CD4-positive, alpha-beta T cell treated with Interleukin-6 at 100 ng/mL for 8 hours (primary cell): ENCODE measurements at places on chromosomes 13 and 19.

DNA sequence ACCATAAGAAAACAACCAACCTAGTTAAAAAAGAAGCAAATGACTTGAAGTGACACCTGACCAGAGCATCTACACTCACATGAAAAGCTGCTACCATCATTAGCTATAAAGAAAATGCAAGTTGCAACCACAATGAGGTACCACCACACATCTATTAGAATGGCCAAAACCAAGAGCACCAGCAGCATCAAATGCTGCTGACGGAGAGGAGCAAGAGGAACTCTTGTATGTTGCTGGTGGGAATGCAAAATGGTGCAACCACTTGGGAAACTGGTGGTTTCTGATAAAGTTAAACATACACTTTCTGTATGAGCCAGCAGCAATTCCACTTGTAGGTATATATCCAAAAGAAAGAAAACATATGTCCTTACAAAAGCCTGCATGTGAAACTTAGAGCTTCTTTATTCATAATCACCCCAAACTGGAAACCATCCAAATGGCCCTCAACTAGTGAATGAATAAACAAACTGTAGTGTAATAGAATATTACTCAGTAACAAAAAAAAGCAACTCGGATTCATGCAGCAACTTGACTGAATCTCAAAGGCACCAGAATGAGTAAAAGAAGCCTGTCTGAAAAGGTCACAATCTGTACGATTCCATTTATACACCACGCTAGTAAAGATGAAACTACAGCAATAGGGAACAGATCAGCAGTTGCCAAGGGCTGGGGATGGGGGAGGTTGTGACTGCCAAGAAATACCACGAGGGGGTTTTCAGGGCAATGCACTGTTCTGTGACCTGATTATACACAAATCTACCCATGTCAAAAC lies 60.9 kb upstream of the RANBP3 start:
- DNase-seq: no peak

- DNase-seq: no peak
These were observed 24.6 kb downstream of the CAB39L start for GRCh38 chr13:49419276-49419675.

DNA sequence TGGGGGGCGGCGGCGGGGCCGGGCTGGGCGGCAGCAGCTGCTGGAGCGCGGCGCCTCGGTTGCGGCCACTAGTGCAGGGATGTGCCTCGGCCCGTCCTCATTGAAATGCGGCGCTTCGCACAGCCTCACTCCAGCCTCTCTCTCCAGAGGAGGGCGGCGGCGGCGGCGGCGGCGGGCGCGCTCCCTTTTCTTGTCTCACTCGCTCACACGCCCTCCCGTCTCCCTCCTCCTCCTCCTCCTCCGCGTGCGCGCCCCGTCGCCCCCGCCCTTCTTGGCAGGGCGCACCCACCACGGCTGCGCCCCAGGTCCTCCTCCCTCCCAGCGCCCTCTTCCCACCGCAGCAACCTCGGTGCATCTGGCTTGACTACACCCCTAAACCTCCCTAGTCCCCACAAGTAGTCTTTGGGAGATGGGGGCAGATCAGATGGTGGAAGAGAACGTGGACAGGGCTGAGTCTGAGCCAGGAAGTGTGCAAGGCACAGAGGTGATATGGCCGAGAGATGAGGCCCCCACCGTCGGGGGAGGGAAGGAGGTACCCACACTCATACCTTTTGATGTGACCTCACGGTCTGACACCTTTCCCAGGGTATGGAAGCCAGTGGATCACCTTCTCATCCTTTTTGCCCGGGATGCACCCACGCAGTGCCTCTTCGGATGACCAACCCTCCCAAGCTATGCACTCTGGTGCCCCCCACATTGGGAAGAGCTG lies at the start of gene DCLK1:
Gene DCLK1, minus strand, starts transcription at position 161 of the 709 bp plus-strand sequence.
- DNase-seq: no peak

- DNase-seq: no peak
These were observed 48.7 kb upstream of the ZNF835 start for GRCh38 chr19:56720281-56720680.

DNA sequence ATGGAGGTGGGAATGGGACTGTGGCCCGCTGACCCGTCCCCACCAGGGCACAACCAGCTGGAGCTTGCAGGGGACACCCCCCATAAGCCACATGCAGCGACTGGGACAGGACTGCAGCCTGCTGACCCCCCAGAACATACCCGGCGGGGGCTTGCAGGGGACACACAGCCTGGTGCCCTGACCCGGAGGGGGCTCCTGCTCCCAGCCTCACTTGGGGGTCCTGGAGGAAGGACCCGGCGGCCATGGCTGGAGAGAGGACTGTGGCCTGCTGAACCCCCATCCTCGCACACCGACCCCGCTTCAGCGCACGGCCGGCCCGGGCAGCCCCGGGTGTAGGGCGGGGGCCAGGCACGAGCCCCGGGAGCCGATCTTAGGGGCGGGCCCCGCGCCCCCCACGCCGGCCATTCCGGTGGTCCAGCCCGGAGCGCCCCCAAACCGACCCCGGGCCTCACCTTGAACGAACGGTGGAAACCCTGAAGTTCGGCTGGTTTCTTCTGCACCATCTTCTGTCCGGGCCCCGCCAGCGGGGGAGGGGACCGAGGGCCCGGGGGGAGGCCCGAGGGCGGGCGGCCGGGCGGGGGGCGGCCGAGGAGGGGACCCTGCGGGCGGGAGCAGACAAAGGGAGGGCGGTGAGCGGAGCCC lies 574 bp downstream of the MKNK2 start:
- no peak for DNase-seq

DNA sequence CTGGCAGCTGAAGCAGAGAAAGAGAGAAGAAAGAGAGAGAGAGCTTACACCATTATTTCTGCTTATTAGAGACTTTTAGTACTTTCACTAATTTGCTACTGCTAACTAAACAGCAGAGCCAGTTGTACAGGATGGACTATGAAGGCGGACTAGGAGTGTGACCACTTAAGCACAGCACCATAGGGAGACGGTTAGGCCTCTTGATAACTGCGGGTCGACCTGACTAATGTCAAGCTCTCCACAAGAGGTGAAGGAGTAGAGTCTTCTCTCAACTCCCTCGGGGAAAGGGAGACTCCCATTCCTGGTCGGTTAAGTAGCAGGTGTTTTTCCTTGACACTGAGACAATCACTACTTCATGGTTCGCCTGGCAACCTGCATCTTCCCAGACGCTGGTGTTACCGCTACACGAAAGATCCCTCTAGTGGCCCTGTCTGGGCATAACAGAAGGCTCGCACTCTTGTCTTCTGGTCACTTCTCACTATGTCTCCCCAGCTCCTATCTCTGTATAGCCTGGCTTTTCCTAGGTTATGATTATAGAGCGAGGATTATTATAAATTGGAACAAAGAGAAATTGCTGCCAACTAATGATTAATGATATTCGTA lies 5.3 kb upstream of the PSG7 start:
- DNase-seq: no peak

DNA sequence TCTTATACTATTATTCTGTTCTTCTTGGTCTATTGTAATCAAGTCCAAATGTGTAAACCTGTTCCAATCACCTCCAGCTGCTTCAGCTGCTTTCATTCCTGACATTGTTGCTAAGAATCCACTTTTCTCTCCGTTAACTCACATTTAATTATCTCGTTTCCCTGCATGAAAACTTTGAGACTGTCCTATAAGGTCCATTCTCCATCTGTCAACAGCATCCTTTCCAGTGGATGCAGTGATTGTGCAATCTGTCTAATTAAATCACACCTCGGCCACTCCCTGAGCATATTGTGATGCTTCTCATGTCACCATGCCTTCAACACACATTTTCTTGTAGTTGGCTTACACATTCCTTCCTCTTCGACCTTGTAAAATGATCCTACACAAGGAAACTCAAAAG lies 1626.9 kb upstream of the SLC10A2 start:
- no peak for DNase-seq

DNA sequence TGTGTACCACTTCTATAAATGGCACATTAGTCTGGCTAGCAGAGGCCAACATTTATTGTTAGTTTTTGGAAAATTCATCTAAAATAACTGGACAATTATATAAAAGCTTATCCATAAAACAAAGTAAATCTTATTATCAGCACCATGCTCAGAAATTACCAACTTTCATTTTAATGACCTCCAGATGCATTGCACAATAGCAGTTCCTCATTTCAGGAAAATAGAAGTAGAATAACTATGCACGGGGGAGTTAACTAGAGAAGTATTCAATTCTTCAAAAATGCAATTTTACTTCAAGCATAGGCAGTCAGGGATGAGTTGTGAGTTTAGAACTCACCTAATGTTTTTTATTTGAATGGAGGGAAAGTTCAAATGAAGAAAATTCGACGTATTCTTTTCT lies 1023.5 kb downstream of the PCDH17 start:
- no peak for DNase-seq

DNA sequence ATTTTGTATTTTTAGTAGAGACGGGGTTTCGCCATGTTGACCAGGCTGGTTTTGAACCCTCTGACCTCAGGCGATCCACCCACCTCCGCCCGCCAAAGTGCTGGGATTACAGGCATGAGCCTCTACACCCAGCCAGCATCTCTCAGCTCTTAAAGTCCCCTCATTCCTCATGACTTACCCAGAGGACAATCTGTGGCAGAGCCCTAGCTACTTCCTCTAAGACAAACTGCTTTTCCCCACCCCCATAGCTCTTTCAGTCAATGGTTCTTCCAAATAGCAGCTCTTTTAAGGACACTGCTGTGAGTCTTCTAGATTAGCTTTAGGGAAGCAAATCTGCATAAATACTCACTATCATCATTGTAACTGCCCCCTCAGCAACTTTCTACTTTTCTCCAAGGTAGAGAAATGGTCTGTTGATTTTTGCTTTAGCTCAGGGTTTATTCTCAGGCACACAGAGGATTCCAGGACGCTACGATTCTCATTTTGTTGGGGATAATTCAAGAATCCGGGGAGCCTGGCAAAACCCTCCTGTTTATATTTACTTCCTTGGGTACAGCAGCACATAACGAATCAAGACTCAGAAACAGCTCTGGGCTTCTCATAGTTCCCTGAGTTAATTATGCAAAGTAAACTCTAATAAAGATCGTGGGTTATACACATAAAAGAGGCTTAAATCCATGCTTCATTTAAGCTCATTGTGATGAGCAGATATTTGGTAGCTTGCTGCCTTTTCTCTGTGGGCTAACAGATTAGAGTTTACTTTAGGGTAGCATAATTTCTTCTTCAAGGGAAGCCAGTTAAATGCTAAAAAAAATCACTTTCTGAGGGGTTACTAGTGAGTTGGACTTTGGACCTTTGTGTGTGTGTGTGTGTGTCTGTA lies 357.4 kb downstream of the TDRD3 start:
- DNase-seq: no peak

DNA sequence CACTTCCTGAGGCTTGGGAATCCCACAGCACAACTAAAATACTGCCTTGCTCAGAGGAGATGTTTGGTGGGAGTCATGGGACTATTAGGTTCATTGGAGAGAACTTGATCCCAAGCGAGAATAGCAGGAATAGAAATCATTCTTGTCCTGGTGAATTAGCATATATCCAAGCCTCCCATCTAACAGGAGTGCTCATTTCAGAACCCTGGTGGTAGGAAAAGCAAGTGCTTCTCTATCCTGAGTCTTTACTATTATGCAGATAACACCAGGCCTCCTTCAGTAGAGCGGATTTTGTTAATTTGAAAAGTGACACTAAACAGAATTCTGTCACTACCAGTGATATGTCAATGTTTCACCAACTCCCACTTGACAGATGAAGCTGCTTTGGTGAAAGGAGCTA lies 199.5 kb downstream of the ATP8A2 start:
- no peak for DNase-seq

DNA sequence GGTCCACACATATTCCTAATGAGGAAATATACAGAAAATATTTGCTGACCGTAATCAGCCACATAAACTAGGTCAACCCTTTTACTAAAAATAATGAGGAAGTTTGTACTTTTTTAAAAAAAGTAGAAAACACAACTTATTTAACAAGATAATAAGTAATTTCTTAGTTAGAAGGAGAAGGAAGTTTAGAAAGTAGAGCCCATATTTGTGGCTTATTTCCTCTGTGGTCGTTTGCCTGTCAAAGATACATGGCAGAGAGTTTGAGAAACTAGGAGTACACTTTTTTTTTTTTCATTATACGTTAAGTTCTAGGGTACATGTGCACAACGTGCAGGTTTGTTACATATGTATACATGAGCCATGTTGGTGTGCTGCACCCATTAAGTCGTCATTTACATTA lies 1205.2 kb upstream of the MIR17HG start:
- no peak for DNase-seq
